Midbrain (tissue), 1 donor: ENCODE measurements at places on chromosomes 16 and 17.

- DNase-seq, result peak; percentile 67
Observed at GRCh38 chr16:74747716-74748615, 26.7 kb downstream of the FA2H start.

GRCh38 chr16:70684146-70685060, 1.4 kb downstream of the MTSS2 start:
- DNase-seq, result peak; percentile 10

DNA sequence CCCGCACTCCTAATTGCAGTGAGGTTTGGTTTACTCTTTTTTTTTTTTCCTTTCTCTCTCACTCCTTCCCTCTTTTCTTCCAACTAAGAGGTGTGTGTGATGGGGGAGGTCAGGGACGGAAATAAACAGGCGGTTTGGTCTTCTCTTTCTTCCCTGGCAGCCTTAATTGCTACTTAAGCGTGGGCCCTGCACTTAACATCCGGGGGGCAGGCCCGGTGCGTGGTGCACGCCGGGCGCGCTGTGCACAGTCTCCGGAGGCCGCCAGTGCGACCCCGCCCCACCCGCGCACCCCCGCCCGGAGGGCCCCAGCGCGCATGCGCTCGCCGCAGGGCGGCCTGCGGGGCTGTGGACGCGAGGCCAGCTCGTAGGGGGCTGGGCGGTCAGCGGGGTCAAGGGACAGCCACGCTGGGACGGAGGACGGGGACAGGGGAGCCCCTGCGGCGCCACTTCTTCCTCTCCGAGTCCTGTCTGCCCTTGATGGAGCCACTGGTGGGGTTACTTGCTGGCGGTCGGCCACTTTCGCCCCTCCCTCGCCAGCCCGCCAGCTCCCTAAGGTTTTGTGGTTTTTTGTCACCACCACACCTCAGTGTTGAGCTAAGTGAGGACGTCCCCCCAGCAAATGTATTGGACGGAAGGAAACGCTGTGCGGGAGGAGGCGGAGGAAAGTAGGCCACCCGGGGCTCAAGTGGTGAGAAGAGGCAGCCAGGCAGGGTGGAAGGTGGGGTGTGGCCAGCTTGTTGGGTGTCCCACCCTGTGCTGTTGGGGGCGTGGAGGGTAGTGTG, 120.9 kb downstream of the MRM1 start:
- DNase-seq, result peak; percentile 28

- DNase-seq, result peak; percentile 58
Observed at GRCh38 chr17:44113868-44114840, 9.3 kb downstream of the HDAC5 start.

- no peak for DNase-seq
Observed at GRCh38 chr17:8574687-8575086, 55.8 kb downstream of the MYH10 start.

DNA sequence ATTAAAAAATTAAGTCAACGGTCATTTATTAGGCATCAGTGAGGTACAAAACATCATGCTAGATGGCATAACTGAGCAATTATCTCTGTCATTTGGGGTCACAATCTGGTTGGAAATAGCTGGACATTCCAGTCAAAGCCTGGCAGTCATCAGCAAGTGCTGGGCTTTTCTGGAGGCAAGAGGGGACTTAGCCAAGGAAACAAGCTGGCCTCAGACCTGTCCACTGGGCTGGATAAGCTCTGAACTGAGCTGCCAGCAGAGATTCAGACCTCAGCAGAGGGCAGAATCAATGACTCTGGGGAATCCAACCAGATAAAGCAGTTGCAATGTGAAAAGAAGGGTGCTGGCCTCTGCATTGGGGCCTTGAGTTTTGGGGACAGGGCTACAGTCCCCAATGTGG, 161.9 kb upstream of the NOL11 start:
- no peak for DNase-seq

GRCh38 chr17:17320911-17321220, 17.7 kb downstream of the NT5M start:
- DNase-seq, result no peak

- no peak for DNase-seq
Observed at GRCh38 chr16:53071748-53072301, 17.0 kb downstream of the CHD9 start.

DNA sequence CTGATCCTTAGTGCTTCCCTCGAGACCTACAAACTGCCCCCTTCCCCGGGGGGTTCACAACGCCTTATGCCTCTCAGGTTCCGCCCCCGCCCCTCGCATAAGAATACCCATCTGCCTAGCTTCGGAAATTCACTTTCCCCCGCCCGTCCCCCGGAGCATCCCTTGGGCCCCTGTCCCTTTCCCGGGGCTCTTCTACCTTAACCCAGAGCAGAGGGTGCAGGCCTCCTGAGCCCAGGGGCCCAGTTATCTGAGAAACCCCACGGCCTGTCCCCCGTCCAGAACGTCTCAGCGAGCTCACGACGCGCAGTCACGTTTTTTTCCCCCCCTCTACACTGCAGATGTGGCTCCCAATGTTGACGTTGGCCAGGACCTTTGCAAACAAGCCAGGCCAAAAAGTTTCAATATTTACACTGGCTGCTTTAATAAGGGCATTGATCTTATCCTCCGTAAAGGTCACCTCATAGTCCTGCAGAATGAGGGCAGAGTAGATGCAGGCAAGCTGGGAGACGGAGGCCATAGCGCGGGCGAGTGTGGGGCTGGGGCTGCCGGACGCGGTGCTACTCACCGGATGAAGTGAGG, 1.4 kb upstream of the NBR1 start:
- no peak for DNase-seq

DNA sequence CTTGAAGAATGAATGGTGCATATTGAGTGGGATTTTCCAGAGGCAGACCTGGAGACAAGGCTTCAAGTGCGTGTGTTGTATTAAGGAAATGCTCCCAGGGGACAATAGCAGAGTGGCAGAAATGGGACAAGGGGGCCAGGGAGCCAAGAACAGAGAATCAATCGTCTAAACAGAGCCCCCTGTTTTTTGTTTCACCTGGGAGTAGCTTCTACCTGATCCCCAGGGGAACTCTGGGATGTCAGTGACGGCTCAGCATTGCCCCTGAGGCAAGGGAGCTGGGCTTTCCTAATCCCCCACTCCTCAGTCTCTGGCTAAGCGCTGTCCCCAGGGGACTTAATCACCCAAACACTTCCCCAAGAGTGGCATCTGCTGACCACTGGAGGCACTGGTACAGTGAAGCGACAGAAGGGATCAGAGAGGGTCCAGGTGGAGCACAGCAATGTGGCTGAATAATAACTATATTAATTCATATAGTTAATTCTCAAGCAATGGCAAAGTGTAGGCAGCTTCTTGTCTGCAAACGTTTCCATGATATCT, 35.7 kb upstream of the C16orf78 start:
- no peak for DNase-seq

DNA sequence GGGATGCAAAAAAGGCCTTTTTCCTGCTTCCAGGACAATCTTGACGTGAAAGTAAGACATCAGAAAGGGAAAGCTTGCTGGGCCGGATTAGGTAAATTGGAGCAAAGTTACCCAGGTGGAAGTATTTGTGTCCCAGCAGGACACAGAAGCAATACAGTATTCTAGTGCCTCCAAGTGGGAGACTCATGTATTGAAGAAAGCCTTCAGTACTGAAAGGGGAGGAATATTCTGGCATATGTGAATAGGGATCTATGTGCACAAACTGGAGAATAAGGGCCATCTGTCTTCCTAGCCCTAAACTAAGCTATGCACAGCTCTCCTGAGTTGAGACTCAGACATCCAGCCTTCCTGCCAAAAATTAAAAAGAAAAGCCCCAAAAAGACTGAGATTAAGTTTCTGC, 327.3 kb upstream of the CDH8 start:
- no peak for DNase-seq
